Tibial nerve (tissue), 4 donors: ENCODE measurements at places on chromosomes 5 and 9.
A peak's percentile ranks its signal among the peaks of the same experiment; 100 is the strongest.

GRCh38 chr9:112914524-112914923, 23.8 kb upstream of the SLC46A2 start:
- DNase-seq = no peak

GRCh38 chr5:106321242-106321641, 1349.5 kb downstream of the EFNA5 start:
- no peak for DNase-seq

DNA sequence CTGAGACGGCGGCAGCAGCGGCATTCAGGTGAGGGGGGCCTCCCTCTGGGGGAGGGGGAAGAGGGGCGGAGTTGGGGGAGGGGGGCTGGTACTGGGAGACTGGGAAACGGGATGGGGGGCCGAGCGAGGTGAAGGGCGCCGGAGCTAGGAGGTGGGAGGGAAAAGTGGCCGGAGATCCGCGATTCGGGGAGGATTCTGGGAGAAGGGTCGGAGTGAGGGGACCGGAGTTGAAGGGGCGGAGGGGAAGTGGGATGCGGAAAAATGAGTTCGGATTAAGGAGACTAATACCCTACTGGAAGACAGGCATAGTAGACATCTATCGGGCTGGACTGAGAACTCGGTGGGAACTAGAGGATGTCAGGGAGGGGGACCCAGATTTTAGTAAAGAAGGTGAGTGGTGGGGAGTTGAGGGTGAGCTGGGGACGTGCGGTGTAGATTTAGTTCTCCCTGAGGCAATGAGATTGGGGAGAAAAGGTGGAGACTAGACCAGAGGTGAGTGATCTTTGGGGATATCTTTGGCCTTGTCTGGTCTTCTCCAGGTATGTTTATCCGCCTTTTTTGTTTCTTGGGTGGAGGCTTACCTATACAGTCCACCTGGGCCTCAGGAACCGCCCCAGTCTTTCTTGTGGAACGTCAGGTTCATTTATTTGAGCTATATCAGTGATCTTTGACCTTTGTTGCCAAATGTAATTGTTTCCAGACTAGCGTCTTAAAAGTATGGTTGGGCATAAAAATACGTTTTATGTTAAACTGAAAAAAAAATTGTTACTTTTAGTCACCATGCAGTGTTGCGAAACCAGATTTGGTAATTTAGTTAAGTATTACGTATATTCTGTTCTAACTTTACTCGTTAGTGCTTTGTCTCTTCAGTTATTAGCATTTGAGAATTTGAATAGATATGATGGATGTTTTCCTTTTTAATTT, 632 bp downstream of the UBAP1 start:
- peak; percentile 41 for DNase-seq

- no peak for DNase-seq
Measured at GRCh38 chr5:61293873-61294272, 38.2 kb upstream of the ZSWIM6 start.

- DNase-seq = no peak
Measured at GRCh38 chr9:70569791-70570190, 155.3 kb upstream of the KLF9 start.

GRCh38 chr9:105828596-105829213, 134.4 kb downstream of the TMEM38B start:
- DNase-seq = no peak

- DNase-seq = no peak
Measured at GRCh38 chr9:12775679-12776512, 1.1 kb downstream of the LURAP1L start.

DNA sequence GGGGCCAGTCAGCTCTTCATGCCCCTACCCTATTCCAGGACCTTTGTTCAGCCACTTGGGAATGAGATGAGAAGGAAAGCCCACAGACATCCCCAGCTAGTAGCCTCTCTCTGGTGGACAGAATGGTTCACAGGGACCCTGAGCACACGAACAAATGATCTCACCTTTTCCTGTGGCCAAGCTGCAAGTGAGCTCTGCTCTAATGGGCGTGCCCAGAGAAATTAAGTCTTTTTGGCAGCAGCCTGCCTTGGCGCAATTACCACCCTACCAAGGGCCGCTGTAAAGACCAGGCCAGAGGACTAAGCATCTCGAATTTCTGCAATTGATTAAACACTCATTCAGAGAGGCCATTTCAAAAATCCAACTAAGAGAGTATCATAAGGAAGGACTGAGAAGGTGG, 56.0 kb downstream of the WHRN start:
- no peak for DNase-seq

DNA sequence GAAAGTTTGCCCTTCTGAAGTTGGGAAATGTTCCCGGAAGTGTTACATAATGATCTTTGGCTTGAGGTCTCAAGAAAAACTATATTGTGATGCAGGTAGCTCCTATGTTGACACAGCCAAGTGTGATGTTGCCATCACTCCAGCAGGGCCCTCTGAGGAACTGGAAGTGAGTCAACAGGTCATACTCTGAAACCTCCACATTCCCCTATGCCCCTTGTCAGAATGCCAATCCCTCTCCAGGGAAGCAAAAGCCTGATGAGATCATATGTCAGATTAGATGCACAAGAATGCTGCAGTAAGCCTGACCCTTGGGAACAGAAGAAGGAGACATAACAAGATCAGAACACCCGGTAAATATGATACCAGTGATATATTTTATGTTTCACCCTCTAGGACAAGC, 66.8 kb upstream of the ITGA2 start:
- no peak for DNase-seq

GRCh38 chr9:137368431-137369035, 54.4 kb downstream of the EXD3 start:
- DNase-seq = no peak

DNA sequence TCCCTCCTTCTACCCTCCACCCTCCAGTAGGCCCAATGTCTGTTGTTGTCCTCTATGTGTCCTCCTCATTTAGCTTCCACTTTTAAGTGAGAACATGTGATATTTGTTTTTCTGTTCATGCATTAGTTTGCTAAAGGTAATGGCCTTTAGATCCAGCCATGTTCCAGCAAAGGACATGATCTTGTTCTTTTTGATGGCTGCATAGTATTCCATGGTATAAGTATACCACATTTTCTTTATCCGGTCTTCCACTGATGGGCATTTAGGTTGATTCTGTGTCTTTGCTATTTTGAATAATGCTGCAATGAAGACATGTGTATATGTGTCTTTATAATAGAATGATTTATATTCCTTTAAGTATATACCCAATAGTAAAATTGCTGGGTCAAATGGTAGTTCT, 232.5 kb upstream of the PRR16 start:
- no peak for DNase-seq

GRCh38 chr5:154046486-154046885, 7.7 kb downstream of the MFAP3 start:
- no peak for DNase-seq

GRCh38 chr5:77168161-77168878, 42.2 kb upstream of the PDE8B start:
- no peak for DNase-seq

DNA sequence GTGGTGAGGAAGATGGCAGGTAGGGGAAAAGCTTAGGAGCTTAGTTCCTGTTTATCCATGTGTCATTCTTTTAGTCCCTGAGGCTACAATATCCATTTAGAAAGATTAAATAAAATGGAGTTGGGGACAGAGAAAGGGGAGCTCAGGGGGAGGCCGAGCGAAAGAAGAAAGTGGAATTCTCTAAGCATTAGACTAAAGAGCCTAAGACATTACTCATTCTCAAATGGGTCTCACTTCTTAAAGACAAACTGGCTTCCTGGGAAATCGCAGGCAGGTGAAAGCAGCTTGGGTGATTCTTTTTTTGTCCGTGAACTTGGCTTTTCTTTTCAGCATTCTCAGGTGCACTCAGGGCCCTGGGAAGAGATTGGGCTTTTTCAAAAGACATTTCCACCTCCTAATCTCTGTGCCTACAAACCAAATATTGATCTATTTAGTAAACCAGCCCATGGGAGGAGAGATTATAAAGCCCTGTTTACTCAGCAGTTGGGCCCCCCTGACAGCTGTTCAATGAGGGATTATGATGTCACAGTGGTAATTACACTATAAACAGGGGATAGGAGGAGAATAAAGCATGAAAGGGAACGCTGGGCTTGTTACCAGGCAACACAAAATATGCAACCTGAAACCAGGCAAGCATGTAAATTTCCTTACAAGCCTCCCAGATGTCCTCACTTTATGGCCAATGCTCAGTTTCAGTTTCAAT, 584.0 kb downstream of the ACTL7B start:
- DNase-seq = no peak

- no peak for DNase-seq
Measured at GRCh38 chr9:9914174-9914573, 698.6 kb downstream of the PTPRD start.

DNA sequence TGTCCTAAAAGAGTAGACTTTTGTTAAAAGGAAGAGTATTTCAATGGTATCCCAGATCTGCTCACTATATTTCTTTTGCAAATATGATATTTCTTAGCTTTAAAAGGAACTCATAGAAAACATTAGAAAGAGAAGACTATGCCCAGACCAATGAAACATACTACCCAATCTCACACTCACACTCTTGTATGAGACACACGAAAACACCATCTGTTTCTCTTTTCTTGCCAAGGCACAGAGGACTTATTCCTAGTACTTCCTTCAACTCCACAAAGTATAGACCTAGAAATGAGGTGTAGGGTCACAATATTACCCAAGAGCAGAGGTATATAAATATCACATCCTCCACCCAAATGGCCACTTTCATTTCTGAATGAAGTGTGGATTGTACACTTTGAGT, 292.4 kb upstream of the ACO1 start:
- DNase-seq = no peak

GRCh38 chr9:113886466-113886865, 10.4 kb downstream of the ZNF618 start:
- DNase-seq = no peak

GRCh38 chr9:77876091-77876490, 155.5 kb downstream of the GNAQ start:
- no peak for DNase-seq

- DNase-seq = no peak
Measured at GRCh38 chr5:5014586-5015235, 125.4 kb upstream of the ADAMTS16 start.

DNA sequence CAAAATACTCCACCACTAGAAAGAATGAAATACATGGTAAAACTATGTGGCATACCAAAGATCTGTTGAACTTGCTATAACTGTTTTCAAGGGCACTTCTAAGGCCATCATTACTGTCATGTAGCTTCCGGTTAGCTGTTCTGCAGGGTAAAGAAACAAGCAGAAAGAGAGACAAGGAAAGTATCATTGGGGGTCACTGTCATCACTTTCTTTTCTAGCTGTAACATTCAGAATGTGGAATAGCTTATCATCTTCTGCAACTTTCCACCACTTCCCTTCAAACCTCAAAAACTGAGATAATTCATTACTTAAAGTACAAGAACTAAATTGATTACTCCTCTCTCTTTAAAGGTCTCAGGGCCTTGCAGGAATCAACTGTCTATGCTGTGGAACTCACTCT, 57.6 kb downstream of the RASEF start:
- DNase-seq = no peak

DNA sequence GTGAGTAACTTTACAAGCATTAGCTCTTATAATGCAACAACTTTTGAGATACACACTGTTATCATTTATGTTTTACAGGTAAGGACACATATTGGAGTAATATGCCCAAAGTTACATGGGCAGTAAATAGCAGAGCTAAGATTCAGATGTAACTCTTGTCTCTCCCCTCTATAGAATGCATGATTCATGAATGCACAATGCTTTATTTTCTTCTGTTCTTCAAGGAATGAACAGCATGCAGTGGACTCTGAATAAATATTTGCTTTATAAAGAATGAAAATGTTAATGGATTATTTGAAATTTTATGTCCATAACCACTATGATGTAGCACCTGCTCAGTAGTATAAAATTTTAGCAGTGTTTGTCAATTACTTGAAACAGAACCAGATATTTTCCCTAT, 629.5 kb downstream of the KCTD16 start:
- DNase-seq = no peak
